HS-5 (cell line): ENCODE measurements at places on chromosomes 13 and 19.

DNA sequence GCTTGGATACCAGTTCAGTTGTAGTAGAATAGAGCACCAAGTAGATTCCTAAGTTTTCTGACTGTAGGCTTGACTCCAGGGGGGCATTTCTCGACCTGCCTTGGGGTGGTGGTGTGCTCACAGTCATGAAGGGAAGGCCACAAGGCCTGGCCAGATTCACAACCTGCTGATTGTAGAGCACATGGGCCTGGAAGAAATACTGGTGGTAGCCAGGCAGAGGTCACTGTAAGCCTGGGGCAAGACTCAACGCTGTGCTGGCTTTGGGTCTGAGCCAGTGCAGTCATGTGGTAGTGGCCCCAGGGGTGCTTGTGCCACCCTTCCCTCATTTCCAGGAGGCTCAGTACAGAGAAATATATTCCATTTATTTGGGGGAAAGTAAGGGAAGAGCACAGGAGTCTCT, 832.3 kb upstream of the SLC10A2 start:
- no peak for DNase-seq

DNA sequence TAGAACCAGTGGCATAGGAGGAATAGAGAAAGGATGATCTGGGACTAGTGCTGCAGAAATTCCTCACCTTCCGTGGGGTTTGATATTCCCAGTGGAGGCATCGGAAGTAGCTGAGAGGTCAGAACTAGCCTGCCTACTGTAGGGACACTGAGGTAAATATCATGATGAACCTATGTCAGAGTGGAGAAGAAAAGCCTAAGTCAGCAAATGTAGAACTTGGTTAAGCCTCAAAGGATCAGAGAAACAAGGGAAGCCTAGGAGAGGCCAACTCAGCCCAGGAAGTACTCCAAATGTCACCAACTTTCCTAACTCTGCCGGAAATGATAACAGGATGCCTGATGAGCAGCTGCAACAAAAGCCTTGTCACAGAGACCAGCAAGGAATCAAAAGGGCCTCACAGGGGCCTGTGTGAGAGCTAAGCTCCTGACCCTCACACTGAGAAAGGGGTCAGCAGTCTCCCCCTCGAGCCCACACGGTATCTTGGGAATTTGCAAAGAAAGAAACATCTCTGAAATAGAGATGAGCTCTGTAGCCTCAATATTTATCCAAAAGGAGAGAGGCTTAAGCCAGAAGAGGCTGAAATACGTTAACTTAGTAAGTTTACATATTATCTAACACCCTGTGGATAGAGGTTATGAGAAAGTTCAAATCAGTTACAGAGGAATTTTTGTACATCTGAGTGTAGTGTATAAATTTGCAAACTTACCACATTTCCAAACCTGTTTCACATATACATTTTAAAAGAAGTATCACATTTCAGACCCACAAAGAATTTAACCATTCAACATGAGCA, 1064.3 kb downstream of the DIAPH3 start:
- DNase-seq, result no peak

DNA sequence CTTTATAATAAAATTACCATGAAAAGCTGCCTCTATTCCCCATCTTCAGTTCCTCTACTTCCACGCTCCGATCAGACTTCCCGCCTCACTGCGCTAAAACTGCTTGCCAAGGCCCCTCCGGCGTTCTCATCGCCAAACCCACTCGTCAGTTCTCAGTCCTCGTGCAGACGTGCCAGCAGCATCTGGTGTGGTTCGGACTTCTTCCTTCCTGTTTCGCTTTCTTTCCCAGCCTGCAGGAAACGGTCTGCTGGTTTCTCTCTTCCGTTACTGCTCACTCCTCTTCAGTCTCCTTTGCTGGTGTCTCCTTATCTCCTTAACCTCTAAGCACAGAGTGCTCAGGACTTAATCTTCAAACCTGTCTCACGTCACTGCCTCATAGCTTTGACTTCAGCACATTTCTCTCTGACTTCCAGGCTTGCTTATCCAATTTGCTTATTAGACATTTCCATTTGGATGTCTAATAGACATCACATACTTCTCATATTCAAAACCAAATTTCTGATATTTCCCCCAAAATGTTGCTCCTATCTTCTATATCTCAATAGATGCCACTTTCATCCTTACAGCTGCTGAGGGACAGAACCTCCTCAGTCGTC, 40.3 kb downstream of the RCBTB2 start:
- DNase-seq, result peak; percentile 23

DNA sequence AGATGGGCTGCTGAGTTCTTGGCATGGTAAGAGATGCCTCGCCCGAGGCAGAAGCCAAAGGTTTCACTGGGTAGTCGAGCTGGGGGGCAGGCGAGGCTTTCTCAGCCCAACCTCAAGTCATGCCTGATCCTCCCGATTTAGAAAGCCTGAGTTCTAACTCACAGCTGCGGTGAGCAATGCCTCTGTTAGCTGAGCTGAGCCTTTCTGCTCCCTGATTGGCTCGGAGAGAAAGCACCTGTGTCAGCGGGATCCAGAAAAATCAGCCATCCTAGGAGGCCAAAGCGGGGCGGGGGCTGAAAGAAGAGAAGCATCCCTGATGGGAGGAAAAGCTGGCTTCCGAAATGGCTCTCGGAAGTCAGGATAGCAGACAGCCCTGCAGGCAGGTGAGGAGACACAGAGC, 44.7 kb downstream of the CACNA1A start:
- DNase-seq, result no peak

GRCh38 chr13:110133425-110134235, 173.3 kb downstream of the COL4A1 start:
- no peak for DNase-seq

DNA sequence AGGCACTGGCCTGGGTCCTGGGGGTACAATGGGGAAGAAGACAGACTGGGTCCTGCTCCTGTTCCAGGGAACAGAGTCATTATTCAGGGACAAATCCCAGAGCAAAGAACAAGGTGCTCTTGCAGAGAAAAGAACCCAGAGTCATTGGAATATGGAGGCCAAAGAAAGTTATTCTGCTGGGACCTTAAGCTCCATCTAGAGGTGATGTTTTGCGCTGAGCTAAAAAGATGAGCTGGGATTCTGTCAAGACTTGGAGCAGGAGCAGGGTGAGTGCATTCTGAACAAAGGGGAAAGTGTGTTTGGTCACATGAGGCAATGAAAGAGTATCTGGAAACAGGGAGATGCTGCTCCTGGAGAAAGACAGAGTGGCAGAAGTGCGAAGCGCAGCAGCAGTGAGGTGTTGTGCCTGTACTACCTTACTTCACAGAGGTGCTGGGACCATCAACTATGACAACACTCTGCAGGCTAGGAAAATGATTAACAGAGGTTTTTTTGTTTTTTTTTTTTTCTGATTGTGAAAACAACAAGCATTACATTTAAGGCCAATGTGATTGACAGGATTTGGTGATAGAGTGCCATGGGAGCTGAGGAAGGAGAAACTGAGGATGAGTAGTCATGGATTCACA, 95.3 kb upstream of the TNFSF11 start:
- DNase-seq, result no peak

GRCh38 chr13:79502859-79503468, 22.0 kb downstream of the NDFIP2 start:
- no peak for DNase-seq

- no peak for DNase-seq
Measured at GRCh38 chr13:59706101-59706976, 457.4 kb downstream of the DIAPH3 start.

DNA sequence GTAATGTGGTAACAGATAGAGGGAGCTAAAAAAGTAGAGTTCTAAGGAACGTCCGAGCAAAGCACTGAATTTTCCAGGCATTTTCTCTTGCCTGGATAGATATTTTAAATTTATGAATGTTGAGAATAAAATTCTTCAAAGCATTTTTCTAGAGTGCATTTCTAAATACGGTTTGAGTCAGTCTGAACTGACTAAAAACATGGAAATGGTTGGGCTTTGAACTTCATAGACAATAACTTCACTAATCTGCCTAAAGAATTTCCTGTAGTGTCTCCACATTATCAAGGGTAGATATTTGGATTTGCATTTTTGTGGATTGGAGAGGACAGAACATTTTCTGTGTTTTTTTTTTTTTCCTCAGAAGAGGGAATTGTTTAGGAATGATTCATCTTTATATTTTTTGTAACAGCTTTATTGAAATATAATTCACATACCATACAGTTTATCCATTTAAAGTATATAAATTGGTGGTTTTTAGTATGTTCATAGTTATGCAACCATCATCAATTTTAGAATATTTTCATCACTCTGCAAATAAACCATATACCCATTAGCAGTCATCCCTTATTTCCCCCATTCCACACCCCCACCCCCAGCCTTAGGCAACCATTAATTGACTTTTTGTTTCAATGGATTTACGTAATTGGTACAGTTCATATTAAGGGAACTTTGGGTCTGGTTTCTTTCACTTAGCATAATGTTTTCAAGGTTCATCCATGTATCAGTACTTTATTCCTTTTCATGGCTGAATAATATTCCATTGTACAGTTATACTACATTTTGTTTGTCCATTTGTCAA, 20.7 kb downstream of the GARRE1 start:
- peak; percentile 84 for DNase-seq

GRCh38 chr19:15422296-15423075, 3.7 kb upstream of the AKAP8L start:
- no peak for DNase-seq

GRCh38 chr19:39413272-39413910, 922 bp downstream of the PLEKHG2 start:
- no peak for DNase-seq

DNA sequence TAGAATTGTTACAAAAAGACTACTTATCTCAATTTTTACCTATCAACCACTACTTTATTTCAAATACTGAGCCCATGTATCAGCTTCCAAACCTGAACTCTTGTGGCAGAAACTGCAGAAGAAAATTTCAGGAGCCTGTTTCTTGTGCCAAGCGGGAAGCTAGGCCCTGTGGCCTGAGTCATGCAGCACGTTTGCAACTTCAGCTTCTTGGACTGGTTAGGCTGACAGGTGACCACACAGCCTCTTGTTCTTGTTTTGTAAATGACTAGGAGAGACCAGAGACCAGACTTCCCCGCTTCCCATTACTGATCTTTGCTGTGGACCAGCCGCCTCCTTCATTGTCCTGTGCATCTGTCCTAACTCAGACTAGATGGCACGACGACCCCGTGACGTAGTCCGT, 3.4 kb upstream of the LAMP1 start:
- DNase-seq, result no peak

DNA sequence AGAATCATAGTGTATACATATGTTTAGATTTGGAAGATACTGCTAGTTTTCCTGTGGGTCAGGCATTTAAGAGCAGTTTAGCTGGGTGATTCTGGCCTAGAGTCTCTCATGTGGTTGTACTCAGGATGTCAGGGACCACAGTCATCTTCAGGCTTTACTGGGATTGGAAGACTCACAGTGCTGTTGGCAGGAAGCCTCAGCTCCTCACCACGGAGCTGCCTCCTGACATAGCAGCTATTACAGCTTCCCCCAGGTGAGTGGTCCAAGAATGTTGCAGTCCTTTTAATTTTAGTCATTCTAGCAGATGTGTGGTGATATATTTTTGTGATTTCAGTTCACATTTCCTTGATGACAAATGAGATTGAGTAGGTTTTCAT, 16.9 kb upstream of the GPR18 start:
- no peak for DNase-seq

DNA sequence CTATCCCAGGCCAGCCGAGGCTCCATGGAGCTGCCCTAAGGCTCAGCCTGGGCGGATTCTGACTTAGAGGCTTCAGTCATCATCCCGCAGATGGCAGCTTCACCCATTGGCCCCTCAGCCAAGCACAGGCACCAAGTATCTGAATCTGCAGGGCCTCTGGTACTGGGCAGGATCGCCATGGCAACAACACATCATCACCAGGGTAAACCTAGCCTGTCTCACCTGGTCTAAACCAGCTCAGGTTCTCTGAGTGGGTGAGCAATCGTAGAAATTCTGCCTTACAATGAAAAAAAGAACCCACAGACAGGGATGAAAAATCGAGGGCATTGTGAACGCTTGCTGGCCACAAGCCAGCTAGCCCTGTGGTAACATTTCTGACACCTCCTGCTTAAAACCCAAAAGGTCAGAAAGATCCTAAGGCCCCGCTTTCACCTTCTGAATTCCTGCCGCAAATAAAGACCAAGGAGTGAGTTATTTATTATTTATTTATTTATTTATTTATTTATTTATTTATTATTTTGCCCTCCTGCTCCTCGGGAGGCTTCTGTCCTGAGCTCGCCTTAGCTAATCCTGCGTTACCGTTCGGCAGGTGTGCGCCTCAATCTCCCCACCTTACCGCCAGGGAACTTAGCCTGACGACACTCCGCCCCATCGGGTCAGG, 12.0 kb upstream of the CEACAM21 start:
- DNase-seq, result no peak

GRCh38 chr19:50817941-50818858, 5.4 kb downstream of the KLK1 start:
- DNase-seq, result no peak

- DNase-seq, result no peak
Measured at GRCh38 chr13:61370520-61370919, 45.1 kb downstream of the PCDH20 start.

GRCh38 chr13:45510672-45511071, 45.9 kb downstream of the COG3 start:
- no peak for DNase-seq

DNA sequence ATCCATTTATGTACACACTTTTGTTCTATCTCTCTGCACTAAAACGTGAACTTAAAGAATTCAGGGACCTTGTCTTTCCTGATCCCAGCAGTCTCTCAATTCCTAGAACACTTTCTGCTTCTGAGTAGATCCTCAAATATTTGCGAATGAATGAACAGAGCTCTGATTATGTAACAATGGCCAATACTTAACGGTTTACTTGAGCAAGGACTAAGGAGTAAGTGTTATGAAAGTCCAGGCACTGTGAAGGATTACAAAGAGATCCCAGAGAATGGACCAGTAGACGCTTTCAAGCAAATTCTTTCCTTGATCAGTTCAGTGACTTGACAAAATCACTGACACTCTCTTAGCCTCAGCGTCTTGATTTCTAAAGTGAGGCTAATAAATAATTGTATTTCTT, 514.5 kb upstream of the KLHL1 start:
- no peak for DNase-seq

- DNase-seq, result no peak
Measured at GRCh38 chr13:103229674-103230073, 163.5 kb upstream of the SLC10A2 start.

- DNase-seq, result no peak
Measured at GRCh38 chr13:67855741-67856238, 625.7 kb upstream of the PCDH9 start.

DNA sequence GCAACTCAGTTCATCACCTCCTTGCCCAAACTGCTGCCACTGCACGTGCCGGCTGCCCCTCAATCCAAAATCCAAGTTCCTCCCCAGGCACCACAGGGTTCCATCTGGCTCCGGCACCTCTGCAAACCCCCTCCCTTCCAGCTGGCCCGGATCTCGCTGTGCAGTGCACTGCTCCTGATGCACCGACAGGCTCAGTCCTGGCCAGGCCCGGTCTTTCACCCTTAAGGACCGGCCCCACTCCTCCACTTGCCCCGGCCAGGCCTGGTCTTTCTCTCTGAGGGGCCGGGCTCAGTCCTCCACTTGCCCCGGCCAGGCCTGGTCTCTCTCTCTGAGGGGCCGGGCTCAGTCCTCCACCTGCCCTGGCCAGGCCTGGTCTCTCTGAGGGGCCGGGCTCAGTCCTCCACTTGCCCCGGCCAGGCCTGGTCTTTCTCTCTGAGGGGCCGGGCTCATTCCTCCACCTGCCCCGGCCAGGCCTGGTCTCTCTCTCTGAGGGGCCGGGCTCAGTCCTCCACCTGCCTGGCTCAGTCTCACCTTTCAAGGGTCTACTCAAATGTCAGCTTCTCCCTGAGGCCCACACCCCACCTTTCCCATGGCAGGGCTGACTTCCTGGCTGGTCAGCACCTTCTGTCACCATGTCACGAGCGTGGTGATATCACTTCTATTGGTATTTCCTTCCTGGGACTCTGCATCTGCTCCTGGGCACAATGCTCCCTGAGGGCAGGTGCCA, 6.9 kb downstream of the ZNF787 start:
- DNase-seq, result no peak

- DNase-seq, result no peak
Measured at GRCh38 chr19:34867631-34868030, 59.1 kb upstream of the ZNF30 start.
